ENCODE measurements at places on chromosomes 2 and 18. TPM values are rescaled to one million over a fixed set of nuclear protein-coding genes. Genes with fewer than 3 reads are reported as not detected.

NR4A2 gene
- 0.72 TPM for total RNA-seq

FER1L5 gene
- total RNA-seq, result 1.1 TPM

SCYGR4 gene
- total RNA-seq, result not detected

TMEM17 gene
- total RNA-seq, result 3.3 TPM

RGPD4 gene
- total RNA-seq, result not detected

COL3A1 gene
- total RNA-seq, result 3,160 TPM

TSGA10 gene
- 5.0 TPM for total RNA-seq

LYG2 gene
- total RNA-seq, result not detected

CARF gene
- total RNA-seq, result 13.8 TPM

GRCh38 chr18:75779450-75779849 lies 351.9 kb upstream of the SMIM21 start:
- no peak for DNase-seq

GRCh38 chr2:101400048-101400447 lies 12.7 kb upstream of the CREG2 start:
- no peak for DNase-seq

DNA sequence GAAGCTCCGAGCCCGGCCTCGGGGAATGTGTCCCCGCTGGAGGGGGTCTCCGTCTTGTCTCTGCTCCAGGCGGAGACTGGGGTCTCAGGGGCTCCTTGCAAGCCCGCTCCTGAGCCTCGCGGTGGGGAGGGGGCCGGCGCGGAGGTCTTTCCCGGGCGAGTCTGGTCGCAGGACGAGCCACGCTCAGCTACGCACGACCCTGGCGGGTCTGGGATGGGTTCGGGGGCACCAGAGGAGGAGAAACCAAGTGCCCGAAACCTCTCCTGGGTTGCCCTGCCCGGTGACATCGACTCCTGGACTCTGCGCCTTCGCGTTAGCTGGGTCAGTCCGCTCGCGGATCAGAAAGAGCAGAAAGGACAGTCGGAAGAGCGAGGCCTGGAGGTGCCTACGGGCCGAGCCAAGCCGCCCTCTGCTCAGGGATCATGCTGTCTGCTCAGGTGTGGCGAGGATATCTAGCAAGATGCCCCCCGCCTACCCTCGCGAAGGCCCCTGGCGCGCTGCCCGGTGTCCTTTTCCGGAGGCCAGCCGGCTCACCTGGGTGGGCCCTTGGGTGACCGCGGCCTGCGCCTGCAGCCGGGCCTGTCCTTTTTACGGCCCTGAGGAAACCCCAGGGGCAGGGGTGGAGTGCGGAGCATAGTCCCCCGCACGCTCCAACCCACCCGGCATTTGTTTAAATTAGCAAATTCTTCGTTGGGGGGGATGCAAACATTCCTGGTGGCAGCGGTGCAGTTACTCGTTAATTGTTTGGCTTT lies 58.7 kb downstream of the SNORC start:
- DNase-seq, result no peak

DNA sequence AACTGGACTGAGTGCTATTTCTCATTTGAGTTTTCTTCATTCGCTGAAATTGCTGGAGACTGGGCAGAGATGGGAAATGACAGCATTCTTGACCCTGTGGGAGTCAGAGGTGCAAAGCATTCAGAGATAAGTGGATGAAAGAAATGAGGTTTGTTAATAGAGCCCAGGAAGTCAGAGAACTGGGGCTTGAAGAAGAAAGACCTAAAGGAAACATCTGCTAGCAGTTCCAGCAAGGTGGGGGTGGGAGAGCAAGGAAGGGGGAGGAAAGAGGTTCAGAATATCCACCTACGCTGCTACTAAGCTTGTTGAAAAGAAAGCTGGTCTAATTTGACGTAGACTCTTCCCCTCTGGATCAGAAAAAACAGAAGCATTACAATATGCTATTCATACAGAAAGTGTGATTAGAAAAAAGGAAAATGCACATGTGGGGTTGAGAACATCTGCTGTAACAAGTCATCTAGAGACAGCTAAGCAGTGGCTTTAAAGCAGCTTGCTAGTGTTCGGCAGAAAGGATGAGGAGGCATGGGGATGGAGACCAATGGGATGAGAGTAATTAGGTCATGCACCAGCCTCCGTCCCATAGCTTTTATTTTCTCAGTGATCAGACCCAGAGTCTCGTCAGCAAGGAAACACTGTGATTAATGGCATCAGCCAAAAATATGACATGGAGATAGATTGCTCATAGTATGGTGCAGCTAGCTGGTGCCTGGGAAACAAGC lies 29.7 kb downstream of the NAB1 start:
- DNase-seq, result peak; percentile 6

GRCh38 chr2:70717431-70718038 lies 50.5 kb downstream of the ADD2 start:
- DNase-seq, result peak; percentile 18
